ENCODE measurements at places on chromosomes 4 and X.
A peak's percentile ranks its signal among the peaks of the same experiment; 100 is the strongest.

- no peak for DNase-seq
Observed at GRCh38 chr4:40214038-40214437, 17.2 kb downstream of the RHOH start.

DNA sequence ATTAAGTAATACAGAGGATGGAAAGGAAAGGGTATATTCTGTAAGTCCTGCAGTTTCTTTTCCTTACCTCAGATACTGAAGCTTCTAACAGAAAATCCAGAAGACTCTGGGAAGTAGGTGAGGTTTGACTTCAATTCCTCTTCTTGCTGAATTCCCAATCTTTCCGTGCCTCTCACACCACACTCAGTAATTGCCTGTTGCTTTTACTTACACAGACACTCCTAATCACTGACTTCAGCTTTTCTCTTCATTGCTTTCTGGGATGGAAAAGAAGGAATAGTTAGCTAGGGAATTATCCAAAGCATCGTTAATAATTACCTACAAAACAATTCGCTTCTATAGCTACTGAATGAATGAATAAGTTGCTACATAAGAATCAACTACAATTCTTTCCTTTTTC, 163.6 kb downstream of the FBXO8 start:
- DNase-seq, result no peak

DNA sequence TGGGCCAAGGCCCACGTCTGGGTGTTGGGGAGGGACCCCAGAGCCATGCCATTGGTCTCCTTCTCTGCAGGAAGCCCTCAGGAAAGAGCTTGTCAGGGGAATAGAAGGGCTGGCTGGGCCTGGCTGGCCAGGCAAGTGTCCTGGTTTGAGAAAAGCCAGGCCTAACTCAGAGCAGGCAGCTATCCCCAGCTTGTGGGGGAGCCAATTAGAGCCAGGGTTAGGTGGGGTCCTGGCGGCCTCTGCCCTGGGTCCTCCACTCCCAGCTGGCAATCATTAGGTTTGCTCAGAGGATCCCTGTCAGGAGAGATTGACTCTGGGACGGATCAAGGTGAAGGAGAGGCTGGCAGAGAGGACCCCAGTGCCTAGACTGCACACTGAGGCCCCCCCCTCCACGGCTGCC, 64.8 kb downstream of the PJA1 start:
- peak; percentile 81 for DNase-seq

DNA sequence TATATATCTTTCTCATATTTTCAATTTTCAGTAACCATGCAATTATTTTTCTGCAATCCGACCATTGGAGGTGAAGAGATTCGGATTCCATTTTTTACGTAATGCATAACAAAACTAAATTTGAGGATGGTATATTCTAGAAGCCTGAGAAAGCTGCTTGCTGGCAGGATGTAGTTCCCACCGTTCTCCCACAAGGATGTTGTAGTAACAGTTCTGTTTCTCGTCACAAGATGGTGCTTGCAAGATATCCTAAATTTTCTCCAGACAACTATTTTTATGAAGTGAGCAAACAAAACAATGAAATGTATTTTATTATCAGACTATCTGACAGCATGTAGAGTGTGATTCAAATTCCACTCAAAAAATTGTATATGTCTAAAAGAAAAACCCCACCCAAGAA, 10.7 kb downstream of the PWWP3B start:
- no peak for DNase-seq

GRCh38 chrX:140860718-140861117, 141.7 kb upstream of the SPANXB1 start:
- DNase-seq, result no peak

- DNase-seq, result no peak
Observed at GRCh38 chr4:182231496-182231895, 11.7 kb upstream of the TENM3 start.

GRCh38 chr4:54093324-54094240, 6.4 kb upstream of the GSX2 start:
- no peak for DNase-seq

DNA sequence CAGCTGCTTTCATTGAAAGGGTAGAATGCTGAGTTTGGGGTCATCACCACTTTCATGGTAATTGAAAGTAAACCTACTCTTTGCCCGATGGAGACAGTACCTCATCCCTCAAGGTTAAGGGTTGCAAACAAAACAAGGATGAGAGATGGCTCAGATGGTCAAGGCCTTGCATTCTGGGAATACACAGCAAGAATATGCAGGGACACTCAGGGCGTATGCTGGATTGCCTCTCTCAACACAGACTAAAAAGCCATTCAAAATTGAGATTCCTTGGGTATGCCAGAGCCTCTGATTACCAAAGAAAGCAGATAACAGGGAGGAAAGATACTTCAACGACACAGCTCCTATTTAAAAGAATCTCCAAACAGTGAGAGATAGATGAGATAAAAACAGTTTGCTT, 310.4 kb downstream of the ARAP2 start:
- no peak for DNase-seq

GRCh38 chr4:70706516-70706915, 15.2 kb upstream of the RUFY3 start:
- DNase-seq, result no peak

GRCh38 chrX:124289443-124289842, 43.0 kb upstream of the TEX13D start:
- DNase-seq, result no peak

GRCh38 chrX:72131317-72132294, at the start of gene RTL5:
Gene RTL5 (minus strand): TSS chrX:72131915.
- DNase-seq, result peak; percentile 93

- DNase-seq, result no peak
Observed at GRCh38 chr4:130043732-130044160, 947.8 kb downstream of the C4orf33 start.

DNA sequence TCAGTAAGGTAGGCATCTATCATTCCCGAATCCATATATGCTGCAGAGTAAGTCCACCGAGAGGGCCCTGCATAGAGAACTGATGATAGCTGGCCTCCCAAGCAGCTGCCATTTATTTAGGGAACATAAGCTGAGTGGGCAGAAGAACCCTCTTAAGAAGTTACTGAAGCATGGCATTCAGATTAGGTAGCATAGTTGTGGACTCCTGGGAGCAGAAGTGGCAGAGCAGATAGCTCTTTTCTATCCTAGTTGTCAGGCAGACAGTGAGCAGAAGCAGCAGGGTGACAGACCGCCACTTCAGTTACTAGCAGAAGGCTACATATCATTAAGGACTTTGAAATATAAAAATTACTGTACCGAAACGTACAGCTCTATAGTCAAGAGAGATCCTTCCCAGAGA, 454.7 kb downstream of the PPP4R3C start:
- peak; percentile 54 for DNase-seq

- no peak for DNase-seq
Observed at GRCh38 chr4:2860391-2861348, 17.0 kb downstream of the ADD1 start.

- no peak for DNase-seq
Observed at GRCh38 chr4:6134612-6135220, 65.6 kb downstream of the JAKMIP1 start.

DNA sequence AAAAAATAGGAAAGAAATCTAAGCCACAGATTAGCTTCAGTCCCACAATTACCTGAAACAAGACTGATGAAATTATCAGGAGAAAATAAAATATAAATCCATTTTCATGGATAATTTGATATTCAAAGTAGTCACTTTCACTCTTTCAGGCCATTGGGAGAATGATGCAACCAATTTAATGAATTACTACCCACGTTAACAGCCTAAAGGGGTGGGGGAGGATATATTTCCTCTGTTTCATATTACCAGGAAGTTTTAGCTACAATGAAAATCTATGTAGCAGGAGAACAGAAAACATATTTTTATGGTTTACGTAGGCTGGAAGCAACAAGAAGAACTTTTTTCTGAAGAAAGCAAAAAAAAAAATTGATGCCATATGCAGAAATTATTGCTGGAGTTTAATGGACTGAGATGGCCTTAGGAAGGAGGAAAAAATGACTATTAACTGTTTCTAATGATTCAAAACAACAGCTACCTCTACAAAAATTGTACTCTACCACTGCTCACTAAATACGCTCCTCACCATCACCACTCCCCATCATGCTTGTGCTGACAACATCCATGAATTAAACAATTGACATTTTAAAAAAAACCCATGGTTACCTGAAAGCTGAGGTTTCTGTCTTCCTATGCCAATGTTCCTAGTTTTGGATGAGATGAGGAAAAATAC, 100.9 kb downstream of the CXXC4 start:
- DNase-seq, result no peak

DNA sequence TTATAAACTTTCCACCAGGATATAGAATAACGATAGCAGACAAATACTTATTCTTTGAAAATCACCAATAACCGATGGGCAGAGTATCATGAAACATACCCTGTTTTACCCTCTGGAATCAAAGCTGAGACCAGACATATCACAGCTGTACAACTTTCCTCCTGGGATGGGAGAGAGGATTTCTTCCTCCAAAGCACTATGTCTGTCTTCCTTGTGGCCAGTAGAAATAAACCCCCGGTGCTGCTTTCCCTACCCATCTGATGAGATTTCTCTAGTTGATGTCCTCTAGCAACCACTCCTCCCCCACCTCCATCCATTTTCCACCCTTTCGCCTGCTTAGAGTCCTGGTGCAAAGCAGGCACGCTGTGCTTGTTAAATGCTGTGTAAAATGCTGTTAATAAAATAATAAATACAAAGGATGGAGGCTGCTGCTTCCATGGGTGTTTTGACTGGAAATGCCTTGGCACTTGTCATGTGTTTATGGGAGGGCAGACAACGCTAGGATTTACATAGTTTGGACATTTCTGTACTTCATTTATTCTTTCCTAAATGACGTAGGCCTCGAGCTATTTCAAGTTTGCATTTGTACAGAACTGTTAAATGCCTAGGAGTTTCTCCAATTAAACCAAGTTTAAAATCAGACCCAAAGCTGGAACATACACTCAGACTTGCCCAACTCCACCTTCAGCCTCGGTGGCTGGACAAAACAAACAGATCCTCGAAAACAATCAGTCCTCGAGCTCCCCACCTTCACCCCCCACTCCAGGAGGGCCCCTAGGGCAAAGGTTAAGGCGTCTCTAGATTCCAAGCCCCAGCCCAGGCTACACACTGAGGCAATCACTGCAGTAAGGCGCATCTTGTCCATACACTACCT, 10.1 kb downstream of the BCOR start:
- no peak for DNase-seq

DNA sequence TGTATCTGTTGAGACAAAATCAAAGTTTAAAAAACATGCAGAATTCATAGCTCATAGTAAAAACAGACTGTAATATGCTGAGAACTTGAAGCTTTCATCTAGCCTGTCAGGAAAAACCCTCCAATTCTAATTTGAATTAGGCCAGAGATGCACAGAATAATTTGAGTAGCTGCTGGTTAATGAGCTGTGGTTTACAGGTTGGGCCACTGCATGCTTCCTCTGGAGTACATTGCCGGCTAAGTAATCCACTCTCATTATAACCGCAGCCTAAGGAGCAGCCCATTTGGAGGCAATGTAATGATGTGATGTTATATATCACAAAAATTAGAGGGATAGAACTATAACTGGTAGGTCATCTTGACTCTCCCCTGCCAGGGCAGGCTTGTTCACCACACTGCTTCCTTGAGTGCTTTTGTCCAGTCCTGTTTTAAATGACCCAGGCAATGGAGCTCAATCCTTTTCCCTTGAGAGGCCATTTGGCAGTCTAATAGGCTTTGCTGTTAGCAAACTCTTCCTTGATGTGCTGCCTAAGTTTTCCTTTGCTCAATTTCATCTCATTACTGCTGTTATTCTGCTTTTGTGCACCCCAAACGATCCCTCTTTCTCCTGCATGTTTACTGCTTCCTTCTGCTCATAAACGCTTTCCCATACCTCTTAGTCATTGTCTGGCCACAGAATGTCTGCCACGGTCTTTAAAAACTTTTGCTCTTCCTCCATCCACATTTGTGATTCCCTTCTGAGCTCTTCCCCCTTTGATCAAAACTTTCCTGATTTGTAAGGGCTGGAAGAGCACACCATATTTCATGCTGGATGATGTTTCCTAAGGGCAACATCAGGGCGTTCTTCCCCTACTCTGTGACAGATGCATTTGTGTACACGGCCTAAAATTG, 230.9 kb downstream of the C4orf33 start:
- DNase-seq, result no peak

DNA sequence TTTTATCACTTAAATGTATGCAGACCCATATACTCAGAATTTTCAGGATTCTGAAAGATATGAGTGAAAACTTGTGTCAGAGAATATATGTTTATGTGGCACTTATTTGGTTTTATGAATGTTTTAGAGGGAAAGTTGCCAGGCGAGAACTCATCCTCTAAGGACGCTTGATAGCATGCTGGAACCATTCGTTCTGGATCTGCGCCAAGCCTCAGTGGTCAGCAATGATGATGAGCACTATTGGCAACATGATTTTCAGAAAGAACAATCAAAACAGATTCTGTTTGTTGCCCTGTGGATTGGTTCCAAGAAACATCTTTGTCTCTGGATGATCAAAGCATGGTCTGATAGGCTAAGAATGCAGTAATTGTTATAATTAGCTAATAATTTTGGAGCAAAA, 32.1 kb upstream of the RAPGEF2 start:
- no peak for DNase-seq
